GM23338 (cell line): ENCODE measurements at places on chromosomes 12 and 14.

GRCh38 chr12:65902500-65902899 is 78.2 kb downstream of the HMGA2 start:
- no peak for DNase-seq

DNA sequence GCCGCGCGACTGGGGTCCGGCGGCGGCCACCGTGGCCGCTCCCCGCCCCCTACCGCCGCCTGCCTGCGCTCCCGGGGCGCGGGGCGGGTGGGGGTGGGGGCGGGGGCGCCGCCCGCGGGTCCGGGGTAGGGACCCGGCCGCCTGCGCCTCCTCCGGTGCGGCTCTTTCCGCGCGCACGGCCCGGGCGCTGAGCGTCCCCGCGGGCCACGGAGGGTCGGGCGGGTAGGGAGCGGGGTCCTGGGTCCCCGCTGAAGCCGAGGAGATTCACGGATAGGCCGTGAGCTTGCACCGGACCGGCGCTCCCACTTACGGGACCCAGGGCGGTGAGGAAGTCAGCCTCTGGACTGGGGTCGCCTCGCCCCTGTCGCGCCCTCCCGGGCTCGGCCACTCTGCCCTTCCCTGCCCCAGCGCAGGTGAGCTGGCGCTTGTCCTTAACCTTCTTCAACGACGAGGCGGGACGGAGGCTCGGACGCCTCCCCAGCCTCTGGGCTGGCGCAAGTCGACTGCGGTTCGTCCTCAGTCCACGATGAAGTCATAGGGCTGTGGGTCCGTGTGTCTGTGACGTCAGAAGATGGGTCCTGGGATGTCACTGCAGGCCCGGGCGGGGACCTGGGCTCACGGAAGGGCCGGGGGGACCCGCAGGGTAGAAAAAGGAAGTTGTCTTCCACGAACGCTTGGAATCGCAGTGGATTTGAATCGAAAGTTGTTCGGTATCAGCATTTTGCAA is 514 bp downstream of the FBXO34 start:
- peak; percentile 71 for DNase-seq

GRCh38 chr14:95198320-95198719 is 41.0 kb upstream of the DICER1 start:
- DNase-seq, result no peak

DNA sequence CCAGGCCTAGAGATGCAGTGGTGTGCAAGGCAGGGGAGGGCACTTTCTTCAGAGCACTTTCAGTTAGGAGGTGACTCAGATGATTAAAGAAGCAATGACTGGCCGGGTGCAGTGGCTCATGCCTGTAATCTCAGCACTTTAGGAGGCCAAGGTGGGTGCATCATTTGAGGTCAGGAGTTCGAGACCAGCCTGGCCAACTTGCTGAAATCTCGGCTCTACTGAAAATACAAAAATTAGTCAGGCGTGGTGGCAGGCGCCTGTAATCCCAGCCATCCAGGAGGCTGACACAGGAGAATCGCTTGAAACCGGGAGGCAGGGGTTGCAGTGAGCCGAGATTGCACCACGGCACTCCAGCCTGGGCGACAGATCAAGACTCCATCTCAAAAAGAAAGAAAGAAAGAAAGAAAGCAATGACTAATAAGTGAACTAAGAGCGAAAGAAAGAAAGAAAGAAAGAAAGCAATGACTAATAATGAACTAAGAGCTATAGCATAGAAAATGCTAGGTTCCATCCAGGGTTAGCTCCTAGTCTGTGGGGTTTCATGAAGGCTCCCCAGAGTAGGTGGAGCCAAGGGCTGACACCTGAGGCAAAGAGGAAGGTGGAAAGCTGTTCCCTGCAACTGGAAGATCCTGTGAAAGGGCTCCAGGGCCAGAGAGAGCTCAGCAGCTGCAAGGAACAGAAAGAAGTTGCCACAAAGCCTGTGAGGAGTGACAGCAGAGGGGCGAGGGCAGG is 334.5 kb downstream of the CACNA1C start:
- no peak for DNase-seq

GRCh38 chr14:69204753-69205152 is 13.5 kb downstream of the EXD2 start:
- DNase-seq, result no peak

DNA sequence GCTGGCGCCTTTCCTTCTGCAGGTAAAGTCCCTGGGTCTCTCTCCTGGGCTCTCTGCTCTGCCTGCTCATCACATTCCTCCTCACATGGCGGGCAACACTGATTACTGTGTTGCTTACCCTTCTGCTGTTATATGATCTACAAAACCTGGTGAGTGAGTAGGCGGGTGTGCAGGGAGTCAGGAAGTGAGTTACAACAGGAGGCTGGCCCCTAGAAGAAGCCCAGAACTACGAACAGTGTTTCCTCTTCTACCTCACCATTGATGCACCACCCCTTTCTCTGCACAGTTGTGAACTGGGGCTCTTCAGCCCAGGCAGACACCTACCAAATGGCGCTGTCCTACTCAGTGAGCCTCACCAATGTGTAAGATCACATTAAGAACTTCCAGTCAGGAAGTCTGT is 4.9 kb upstream of the KLHL33 start:
- DNase-seq, result no peak

GRCh38 chr12:123126294-123127181 is 24.4 kb downstream of the PITPNM2 start:
- DNase-seq, result no peak

- DNase-seq, result no peak
Observed at GRCh38 chr14:78344290-78344689, 174.1 kb downstream of the NRXN3 start.

DNA sequence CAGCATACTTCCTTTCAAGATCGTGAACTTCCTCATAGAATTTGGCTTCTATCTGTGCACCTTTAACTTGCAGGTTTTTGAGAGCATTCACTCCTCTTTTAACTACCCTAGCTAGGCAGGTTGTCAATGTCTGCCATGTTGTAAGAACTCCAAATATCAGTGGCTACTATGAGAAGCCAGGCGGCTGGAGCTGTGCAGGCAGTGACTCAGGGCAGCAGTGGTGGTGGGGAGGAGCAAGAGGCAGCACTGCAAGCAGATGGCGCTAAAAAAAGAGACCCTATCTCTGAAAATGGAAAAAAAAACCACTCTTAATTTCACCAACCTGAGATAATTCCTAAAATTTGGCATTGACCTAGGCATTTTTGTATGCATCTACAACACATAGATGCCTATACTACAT is 28.5 kb downstream of the YARS2 start:
- DNase-seq, result peak; percentile 8

DNA sequence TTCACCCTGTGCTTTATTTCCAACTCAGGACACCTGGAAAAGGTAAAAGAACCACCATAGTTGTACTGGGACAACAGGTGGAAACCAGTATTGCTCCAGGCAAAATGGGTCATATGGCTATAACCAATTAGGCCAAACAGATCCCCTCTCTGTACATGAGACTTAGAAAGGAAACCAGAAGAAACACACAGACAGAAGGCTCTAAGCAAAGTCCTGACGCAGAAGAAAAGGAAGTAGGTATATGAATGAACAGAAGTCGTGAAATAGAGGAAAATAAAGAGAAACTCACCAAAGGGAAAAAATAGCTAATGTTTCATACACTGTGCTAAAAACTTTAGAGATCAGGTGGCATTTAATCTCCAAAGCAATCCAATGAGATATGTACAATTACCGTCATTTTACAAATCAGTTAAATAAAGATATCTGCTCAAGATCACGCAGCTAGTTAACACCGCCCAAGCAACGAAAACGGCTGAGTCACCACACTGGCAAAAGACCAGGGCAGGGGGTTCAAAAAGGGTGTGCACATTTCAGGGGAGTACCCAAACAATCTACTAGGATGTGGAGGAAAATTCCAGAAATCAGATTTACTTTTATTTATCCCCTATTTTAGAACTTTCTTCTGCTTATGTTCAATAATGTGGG is 82.3 kb downstream of the ITPR2 start:
- no peak for DNase-seq

DNA sequence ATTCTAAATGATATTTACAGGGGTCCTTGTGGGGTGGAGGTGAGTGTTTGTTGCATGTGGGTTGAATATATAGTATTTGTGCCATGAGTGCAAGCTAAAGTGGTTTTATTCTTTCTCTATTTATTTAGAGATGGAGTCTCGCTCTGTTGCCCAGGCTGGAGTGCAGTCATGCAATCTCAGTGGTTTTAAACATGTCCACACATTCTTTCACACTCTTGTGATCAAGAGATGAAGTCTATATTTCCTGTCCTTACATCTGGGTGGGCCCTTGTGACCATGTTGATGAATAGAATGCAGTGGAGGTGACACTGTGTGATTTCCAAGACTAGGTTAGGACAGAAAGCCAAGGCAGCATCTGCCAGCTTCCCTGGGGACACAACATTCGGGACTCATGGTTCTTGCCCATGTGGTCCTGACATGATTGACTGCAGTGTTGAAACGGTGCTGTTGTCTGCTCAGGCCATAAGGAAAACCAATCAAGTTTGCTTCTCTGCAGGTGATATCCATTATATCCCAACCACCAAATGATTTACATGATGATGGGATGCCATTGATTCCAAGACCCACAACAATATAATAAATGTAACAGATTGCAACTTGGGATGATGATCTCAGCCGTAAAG is 172.6 kb downstream of the SUDS3 start:
- no peak for DNase-seq

DNA sequence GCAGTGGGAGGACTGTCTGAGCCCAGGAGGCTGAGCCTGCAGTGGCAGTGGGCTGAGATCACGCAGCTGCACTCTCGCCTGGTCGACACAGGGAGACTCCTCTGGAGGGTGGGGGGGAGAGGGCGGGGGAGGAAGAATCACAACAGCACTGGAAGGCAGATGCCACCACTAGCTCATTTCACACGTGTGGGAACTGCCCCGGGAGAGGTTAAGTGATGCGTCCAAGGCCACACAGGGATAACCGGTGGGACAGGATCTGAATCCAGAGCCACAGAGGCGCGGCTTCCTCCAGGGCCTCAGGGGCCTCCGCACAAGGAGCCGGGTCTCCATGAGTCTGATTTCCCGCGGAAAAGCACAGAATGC is 20.8 kb downstream of the STX2 start:
- DNase-seq, result no peak

GRCh38 chr12:70418101-70418500 is 52.0 kb downstream of the KCNMB4 start:
- no peak for DNase-seq

DNA sequence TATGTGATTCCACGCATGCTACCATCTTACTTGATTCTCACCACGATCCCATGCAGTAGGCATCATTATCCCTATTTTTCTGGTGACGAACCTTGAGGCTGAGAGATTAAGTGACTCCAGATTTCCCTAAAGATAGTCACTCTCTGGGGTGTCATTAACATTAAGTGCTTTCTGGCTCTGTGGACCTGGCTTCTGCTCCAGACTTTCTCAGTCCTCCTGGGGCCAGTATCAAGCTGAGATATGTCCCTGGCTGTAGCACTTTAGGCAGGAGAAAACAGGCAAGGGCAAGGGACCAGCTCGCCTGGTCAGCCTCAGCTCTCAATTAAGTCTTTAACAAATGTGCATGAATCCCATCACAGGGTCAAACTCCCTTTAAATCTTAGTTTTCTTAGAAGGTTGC is 38.3 kb upstream of the PRB2 start:
- no peak for DNase-seq

DNA sequence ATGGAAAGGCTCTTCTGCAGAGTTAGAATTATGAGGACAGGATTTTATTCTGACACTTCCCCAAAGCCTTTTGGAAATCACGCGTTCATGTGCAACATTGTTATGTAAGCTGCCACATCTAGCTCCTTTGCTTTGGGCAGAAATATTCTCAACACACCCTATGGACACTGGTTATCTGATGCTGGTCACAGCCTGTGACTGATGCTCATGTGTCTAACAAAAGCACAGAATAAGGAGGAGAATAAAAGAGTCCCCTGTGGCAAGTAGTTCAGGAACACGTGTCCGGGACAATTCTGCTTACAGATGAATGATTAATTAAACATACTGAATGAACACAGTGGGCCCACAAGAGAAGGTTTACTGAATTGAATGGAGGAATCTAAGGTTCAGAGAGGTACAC is 22.1 kb downstream of the FOXN3 start:
- no peak for DNase-seq

GRCh38 chr14:76306131-76306530 is 69.8 kb upstream of the ESRRB start:
- DNase-seq, result no peak

GRCh38 chr14:94636744-94637412 is 24.7 kb downstream of the SERPINA3 start:
- DNase-seq, result peak; percentile 18

- no peak for DNase-seq
Observed at GRCh38 chr14:79331830-79332229, 879.5 kb downstream of the DIO2 start.

- no peak for DNase-seq
Observed at GRCh38 chr12:125184213-125184967, 119.2 kb downstream of the AACS start.

- no peak for DNase-seq
Observed at GRCh38 chr12:107656302-107656701, 29.3 kb upstream of the PWP1 start.

DNA sequence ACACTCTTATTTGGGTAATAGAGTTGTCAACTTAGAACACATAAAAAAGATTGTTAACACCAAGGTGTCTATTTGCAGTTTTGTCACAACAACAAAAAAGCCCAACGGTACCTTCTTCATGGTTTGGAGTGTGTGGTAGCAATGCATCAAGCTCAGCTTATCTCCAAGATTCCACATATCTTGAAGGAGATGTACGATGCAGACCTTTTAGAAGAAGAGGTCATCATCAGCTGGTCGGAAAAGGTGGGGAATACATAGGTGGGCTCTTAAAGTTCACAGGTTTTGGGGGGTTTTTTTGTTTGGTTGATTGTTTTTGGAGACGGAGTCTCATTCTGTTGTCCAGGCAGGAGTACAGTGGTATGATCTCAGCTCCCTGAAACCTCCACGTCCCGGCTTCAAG is 5.5 kb downstream of the EIF5 start:
- DNase-seq, result no peak

GRCh38 chr14:82419933-82420332 is 886.3 kb upstream of the SEL1L start:
- no peak for DNase-seq

DNA sequence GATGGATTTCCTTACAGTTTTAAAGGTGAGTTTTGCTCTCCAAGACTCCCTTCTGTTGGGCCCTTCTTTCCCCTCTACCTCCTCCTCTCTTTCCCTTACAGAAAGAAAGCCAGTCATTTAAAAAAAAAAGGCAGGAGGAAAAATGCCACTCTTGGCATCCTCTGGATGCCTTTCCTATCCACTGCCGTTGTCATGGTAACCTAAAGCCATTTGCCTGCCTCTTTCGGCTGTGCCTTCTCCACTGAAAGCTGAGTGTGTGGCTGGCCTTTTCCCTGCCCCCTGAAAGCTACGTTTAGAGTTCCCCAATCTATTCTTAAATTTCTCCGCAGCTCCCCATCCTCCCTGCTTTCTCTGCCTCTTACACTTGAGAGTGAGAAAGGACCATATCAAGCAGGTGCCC is 67.1 kb downstream of the TUNAR start:
- peak; percentile 93 for DNase-seq
